ENCODE measurements at places on chromosomes 16 and 17. TPM values are rescaled to one million over a fixed set of nuclear protein-coding genes. Genes with fewer than 3 reads are reported as not detected.

GRCh38 chr17:49249292-49249794, 18.8 kb upstream of the PHOSPHO1 start:
- DNase-seq = no peak

GRCh38 chr16:31487720-31488467, 5.0 kb downstream of the SLC5A2 start:
- DNase-seq = peak; percentile 61

The RNU2-1 gene
- not detected for polyA plus RNA-seq

- no peak for DNase-seq
Observed at GRCh38 chr17:80805032-80805751, 186.4 kb upstream of the CHMP6 start.

- no peak for DNase-seq
Observed at GRCh38 chr17:71870546-71870862, 250.3 kb upstream of the SOX9 start.

DNA sequence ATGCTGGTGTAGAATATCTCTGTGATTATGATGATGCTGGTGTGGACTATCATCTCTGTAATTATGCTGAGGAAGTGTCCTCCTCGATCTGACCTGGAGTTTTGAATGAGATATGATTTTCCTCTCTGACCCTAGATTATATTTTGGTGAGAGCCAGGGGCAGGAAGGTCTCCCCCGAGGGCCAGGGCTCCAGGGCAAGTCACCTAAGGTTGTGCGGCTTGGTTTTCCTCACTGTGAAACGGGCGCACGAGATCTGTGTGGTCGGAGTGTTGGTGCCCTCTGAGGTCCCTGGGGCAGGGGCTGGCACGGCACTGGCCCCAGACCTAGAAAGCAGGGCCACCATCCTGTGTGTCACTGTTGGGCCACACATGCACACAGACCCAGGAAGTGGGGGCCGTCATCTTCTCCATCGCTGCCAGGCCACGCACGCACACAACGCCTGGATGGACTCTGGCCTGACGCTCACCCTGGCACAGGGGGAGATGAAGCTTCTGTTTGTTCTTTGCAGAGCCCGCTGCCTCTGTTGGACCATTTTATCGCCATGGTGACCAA, 67.7 kb upstream of the ZNF469 start:
- no peak for DNase-seq

The CCT6B gene
- polyA plus RNA-seq = 2.7 TPM

- DNase-seq = no peak
Observed at GRCh38 chr17:48753794-48754499, 25.4 kb upstream of the HOXB13 start.

The ACSM5 gene
- not detected for polyA plus RNA-seq

DNA sequence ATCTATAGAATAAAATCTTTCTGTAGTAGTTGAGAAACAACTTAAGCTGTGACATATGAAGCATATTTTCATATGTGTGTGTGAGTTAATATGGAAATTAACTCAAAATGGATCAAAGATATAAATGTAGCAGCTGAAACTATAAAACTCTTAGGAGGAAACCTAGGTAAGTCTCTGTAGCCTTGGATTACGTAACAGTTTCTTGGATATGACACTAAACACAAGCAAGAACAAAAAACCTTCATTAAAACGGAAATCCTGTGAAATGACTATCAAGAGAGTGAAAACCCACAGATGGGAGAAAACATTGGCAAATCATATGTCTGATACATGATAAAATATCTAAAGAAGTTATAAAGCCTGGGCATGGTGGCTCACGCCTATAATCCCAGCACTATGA, 104.4 kb downstream of the VPS53 start:
- DNase-seq = no peak

The LONP2 gene
- 32.4 TPM for polyA plus RNA-seq

DNA sequence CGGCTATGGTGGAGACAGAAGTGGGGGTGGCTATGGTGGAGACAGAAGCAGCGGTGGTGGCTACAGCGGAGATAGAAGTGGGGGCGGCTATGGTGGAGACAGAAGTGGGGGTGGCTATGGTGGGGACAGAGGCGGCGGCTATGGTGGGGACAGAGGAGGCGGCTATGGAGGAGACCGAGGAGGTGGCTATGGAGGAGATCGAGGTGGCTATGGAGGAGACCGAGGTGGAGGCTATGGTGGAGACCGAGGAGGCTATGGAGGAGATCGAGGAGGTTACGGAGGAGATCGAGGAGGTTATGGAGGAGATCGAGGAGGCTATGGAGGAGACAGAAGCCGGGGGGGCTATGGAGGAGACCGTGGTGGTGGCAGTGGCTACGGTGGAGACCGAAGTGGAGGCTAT, 24.1 kb downstream of the HEATR9 start:
- DNase-seq = no peak

GRCh38 chr17:82370471-82371332, 863 bp upstream of the UTS2R start:
- no peak for DNase-seq

Measured in immature natural killer cell (primary cell).